ENCODE measurements at places on chromosomes 13 and 19. TPM values are rescaled to one million over a fixed set of nuclear protein-coding genes. Genes with fewer than 3 reads are reported as not detected.

DNA sequence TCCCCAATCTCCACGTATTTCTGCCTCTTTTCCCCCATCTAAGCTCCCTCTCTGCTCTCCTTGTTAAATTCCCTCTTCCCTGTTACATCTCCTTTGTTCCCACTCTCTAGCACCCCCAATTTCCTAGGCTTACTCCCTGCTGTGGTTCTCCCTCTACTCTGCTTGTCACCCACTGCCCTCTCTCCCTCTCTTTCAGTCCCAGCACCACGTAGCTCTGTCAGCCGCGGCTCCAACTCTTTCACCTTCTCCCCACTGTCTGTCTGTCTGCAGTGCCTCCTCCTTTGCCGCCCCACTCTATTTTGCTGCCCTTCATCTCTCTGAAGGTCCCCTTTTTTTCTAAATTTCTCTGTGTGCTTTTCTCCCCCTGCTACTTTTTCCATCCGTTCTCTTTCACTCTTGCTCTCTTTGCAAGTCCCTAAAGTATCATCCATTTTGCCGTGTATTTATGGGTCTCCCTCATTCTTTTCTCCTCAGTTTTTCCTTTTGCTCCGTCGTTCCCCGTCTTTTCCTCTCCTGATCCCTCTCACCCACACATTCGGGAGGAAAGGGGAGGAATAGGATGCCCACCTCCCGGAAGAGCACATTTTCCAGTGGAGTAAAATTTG is 937 bp downstream of the ZNF841 start:
- no peaks in the 10 kb centered on the region for H3K27me3 ChIP-seq
- peak overlapping the region; percentile 93 for H3K27ac ChIP-seq
- no peak for DNase-seq
- H3K36me3 ChIP-seq: peaks cover 68% of the 10 kb centered on the region
- peaks cover 10% of the 10 kb centered on the region for H3K4me1 ChIP-seq

GRCh38 chr13:57636816-57637215 is 5.3 kb downstream of the PCDH17 start:
- H3K27me3 ChIP-seq: peaks cover 34% of the 10 kb centered on the region
- peaks cover 14% of the 10 kb centered on the region for H3K4me1 ChIP-seq
- no peak overlapping the region for H3K27ac ChIP-seq
- H3K4me3 ChIP-seq: no peak overlapping the region

GRCh38 chr19:53094754-53095575 is 8.3 kb downstream of the ZNF160 start:
- peaks cover 78% of the 10 kb centered on the region for H3K36me3 ChIP-seq
- no peak overlapping the region for H3K4me3 ChIP-seq
- H3K27me3 ChIP-seq: no peaks in the 10 kb centered on the region
- DNase-seq: no peak

GRCh38 chr19:39796000-39796498 is 17.4 kb downstream of the LEUTX start:
- no peak overlapping the region for H3K27ac ChIP-seq
- H3K4me3 ChIP-seq: no peak overlapping the region
- no peak for DNase-seq
- no peaks in the 10 kb centered on the region for H3K36me3 ChIP-seq

DNA sequence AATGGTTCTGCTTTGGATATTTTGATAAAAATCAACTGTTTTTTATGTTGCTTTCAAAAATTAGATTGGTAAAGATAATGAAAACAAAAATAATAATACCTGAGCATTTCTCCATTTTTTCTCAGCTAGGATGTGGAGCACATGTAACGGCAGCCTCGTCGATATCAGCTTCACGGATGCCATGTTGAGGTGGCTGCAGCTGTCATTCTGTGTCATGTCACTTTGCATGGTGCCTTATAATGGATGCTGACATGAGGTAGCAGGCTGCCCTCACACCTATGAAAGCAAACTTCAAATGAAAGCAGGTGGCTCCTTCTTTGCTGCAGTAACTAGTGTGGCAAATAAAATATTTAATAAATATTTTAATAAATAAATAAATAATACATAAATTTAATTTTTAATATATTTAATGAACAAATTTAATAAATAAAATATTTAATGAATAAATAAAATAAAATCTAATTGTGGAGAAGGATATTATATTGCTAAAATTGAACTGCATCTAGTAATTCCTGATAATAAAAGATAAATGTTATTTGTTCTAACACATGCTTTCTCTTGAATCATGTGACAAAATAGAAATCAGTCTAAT is 955.7 kb upstream of the SLC10A2 start:
- H3K27ac ChIP-seq: no peak overlapping the region
- no peaks in the 10 kb centered on the region for H3K27me3 ChIP-seq
- no peak for DNase-seq
- H3K4me3 ChIP-seq: no peak overlapping the region
- no peaks in the 10 kb centered on the region for H3K4me1 ChIP-seq
- no peaks in the 10 kb centered on the region for H3K36me3 ChIP-seq

DNA sequence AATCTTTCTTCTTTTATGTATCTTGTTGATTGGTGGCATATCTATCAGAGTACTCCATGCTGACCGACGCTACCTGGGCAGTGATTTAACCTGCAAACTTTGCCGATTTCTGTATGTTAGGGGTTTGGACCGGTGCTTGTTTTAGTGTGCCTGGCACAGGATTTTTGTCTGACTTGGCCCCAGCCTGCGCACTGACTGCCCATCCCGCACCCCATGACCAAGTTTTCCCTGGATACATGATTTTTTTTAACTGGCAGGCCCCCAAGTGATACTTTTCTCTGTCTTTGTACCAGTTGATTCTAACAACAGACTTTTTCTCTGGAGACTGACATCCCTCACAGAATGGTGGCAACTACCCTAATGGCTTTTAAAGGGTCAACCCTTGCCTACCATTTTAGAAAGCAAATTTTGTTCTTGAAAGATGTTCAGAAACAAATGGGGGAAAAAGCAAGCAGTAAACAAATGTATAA is 69.0 kb upstream of the C1QTNF9B start:
- no peak overlapping the region for H3K27ac ChIP-seq
- peak overlapping the region; percentile 67 for H3K4me3 ChIP-seq
- DNase-seq: no peak
- H3K27me3 ChIP-seq: no peaks in the 10 kb centered on the region

GRCh38 chr13:26526702-26527216 is 30.7 kb upstream of the WASF3 start:
- no peaks in the 10 kb centered on the region for H3K4me1 ChIP-seq
- DNase-seq: no peak
- no peak overlapping the region for H3K27ac ChIP-seq

DNA sequence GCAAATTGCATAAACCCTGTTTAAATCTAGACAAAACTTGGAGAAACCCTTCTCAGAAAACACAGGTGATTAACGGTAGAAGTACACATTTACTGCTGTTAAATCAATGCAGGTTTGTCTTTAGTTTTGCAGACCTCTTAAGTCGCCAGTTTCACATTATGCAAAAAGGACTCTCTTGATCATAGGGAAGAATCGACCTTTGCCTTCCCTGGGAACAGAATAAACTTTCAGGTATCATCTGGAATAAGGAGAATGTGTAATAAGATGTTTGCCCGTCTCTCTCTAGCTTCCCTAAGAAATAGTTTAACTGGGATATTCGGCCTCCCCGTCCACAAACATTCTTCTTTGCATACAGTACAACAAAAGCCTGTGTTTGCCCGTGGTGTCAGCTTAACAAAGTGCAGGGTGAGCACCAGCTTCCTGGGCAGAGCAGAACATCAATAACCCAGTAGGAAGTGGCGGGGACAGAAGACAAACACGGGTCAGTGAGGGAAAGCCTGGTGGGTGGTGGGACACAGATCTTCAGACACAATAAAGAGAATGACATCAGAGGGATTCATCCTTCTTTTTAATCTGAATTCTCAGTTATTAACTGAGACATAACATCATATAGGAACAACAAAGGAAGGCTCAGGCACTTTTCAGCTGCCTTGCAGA is 1077.7 kb upstream of the SLC10A2 start:
- H3K27ac ChIP-seq: no peak overlapping the region
- no peaks in the 10 kb centered on the region for H3K4me1 ChIP-seq
- no peak for DNase-seq
- no peak overlapping the region for H3K4me3 ChIP-seq

LAIR2 gene
- 2.4 TPM for total RNA-seq

CYP2F1 gene
- not detected for total RNA-seq

NALCN gene
- total RNA-seq: not detected

KCTD12 gene
- total RNA-seq: 18.5 TPM

PPM1N gene
- total RNA-seq: 1.9 TPM

SPIB gene
- 1.6 TPM for total RNA-seq

Measured in activated naive CD8-positive, alpha-beta T cell treated with anti-CD3 and anti-CD28 coated beads for 36 hours (primary cell).